Myometrial cell (primary cell): ENCODE measurements at places on chromosomes 2 and 18. TPM values are rescaled to one million over a fixed set of nuclear protein-coding genes. Genes with fewer than 3 reads are reported as not detected.

TXNDC2 gene
- not detected in 2 replicates for total RNA-seq

GALNT14 gene
- total RNA-seq = 0.18 and 0.29 TPM in 2 replicates

CBLN2 gene
- not detected in 2 replicates for total RNA-seq

NYAP2 gene
- total RNA-seq = not detected in 2 replicates

UPP2 gene
- total RNA-seq = not detected in 2 replicates

ANKRD53 gene
- 3.2 TPM in 1 of 2 replicates, not detected in the other for total RNA-seq

CHAC2 gene
- total RNA-seq = 8.4 and 11.3 TPM in 2 replicates

MYOM1 gene
- not detected in 2 replicates for total RNA-seq

FSIP2 gene
- under 0.01 TPM in 1 of 2 replicates, not detected in the other for total RNA-seq

PRKAG3 gene
- total RNA-seq = not detected in 2 replicates

TRIB2 gene
- 16.1 and 16.3 TPM in 2 replicates for total RNA-seq

CPO gene
- total RNA-seq = not detected in 2 replicates

FMNL2 gene
- 12.7 and 12.9 TPM in 2 replicates for total RNA-seq

ZBTB7C gene
- not detected in 2 replicates for total RNA-seq

ACVR1C gene
- not detected in 2 replicates for total RNA-seq
